ENCODE measurements at places on chromosomes 4 and X. TPM values are rescaled to one million over a fixed set of nuclear protein-coding genes. Genes with fewer than 3 reads are reported as not detected.

Gene HELT
- not detected for total RNA-seq

Gene NRK
- total RNA-seq: 0.08 TPM

Gene CENPI
- 0.23 TPM for total RNA-seq

Gene ARSJ
- total RNA-seq: 0.21 TPM

Gene MBNL3
- total RNA-seq: 2.6 TPM

Gene SYNPO2
- 1,548 TPM for total RNA-seq

Gene ARR3
- not detected for total RNA-seq

Gene PABPC1L2B
- not detected for total RNA-seq

Gene CLGN
- total RNA-seq: 0.36 TPM

Gene CENPVL1
- total RNA-seq: not detected

Gene FGFBP2
- 0.37 TPM for total RNA-seq

Gene FRAS1
- 3.0 TPM for total RNA-seq

Gene PABPC4L
- total RNA-seq: 0.23 TPM

Gene HMX1
- not detected for total RNA-seq

Gene SULT1B1
- 0.52 TPM for total RNA-seq

Gene PGAM4
- not detected for total RNA-seq

Gene ADAM29
- total RNA-seq: not detected

Gene ATP2B3
- not detected for total RNA-seq

Gene SLC10A3
- 15.7 TPM for total RNA-seq

Gene HSPA4L
- 1.6 TPM for total RNA-seq
